ENCODE measurements at places on chromosomes 4 and X.

DNA sequence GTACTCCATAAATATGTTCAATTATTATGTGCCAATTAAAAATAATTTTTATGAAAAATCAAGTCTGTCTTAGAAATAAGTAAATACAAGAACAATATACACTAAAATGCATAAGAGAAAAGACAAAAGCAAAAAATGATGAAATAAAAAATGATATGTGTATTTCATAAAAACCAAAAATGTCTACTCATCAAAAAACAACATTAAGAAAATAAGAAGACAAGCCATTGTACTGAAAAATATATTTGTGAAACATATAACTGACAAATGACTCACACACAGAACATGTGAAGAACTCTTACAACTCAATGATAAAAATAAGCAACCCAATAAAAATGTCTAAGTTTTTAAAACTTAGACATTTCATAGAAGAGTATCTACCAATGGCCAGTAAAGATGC, 34.1 kb upstream of the ENOX2 start:
- no peak for DNase-seq

DNA sequence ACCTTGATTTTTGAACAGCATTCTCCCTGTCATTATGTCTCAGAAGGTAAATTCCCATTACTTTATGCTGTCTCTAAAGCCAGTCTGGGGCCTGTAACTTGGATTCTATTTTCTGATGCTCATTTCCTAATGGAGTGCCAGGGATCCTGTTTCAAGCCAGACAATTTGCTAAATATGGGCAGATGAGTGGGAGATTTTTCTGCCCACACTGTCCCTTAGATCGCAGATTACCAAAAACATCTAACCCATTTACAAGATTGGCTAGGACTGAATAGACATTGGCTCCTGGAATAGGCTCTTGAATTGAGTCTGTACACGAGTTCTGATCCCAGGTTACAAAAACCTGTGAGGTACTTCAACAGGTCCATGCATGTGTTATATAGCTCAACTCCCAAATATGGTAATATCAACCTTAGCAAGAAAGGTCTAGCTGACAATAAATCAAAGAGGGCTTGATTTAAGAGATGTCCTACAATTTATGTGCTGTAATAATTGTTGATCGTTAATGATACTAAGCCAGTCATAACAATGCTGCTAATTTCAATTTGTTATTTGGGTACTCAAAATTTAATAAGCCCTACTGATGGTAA, 5.7 kb downstream of the GPC3 start:
- DNase-seq, result no peak

- DNase-seq, result no peak
Observed at GRCh38 chrX:68762766-68763165, 66.1 kb upstream of the EFNB1 start.

DNA sequence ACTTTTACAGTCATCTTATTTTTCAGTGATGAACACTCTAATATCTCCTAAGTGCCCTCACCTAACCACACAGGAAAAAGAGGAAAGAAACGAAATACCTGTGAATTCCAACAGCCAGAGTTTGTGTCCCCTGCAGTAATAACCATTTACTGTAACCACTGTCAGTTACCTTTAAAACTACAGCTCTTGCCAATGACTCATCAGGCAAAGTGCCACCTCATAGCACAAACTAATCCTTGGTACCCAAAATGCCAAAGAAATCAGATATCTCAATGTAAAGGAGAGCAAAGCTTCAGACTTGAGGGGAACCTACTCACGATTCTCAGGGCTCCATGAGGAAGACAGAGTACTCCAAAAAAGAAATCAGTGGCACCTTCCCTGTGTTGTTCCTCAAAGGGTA, 146.5 kb downstream of the NDST3 start:
- no peak for DNase-seq

- DNase-seq, result peak; percentile 55
Observed at GRCh38 chr4:54091637-54092404, 8.1 kb upstream of the GSX2 start.

GRCh38 chr4:88447371-88448095, 9.4 kb upstream of the HERC5 start:
- no peak for DNase-seq

GRCh38 chr4:107755841-107756356, 35.9 kb upstream of the PAPSS1 start:
- DNase-seq, result no peak

GRCh38 chrX:578531-578930, 52.1 kb upstream of the SHOX start:
- DNase-seq, result no peak

DNA sequence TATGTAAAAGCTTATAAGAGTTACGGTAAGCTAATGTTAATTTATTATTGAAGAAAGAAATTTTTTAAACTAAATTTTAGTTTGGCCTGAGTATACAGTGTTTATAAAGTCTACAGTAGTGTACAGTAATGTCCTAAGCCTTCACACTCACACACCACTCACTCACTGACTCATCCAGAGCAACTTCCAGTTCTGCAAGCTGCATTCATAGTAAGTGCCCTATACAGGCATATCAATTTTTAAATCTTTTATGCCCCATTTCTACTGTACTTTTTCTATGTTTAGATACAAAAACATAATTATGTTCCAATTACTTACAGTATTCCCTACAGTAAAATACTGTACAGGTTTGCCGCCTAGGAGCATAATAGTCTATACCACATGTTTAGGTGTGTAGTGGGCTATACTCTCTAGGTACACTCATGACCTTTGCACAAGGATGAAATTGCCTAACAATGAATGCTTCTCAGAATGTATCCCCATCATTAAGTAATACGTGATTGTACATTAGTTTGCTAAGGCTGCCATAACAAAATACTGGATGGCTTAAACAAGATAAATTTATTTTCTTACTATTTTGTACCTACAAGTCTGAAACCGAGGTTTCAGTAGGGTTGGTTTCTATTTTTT, 333.8 kb upstream of the PCDH7 start:
- DNase-seq, result no peak

DNA sequence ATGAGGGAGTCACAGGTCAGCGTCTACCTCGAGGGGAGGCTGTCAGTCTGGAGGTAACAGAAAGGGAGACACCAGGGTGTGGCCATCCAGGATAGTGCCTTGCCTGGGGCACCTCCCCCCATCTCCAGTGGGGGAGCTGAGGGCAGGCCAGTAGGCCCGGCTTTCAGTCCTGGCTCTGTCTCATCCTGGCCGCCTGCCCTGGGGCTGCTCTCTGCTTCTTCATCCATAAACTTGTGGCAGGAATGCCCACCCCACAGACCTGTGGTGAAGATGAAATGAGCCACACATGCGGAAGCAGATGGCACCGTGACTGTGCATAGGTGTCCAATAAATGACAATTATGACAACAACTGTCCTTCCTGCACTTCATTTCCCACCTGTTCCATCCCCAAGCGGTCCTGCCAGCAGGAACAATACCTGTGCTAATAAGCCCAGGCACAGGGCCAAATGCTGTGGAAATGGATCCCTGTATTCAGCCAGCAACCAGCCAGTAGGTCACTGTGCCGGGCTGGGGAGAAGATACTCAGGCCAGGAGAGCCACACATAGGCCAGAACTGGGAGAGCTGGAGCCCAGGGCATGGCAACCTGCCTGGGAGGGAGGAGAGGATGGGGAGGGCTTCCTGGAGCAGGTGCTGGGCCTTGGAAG, 30.2 kb downstream of the TRO start:
- DNase-seq, result no peak

GRCh38 chr4:963276-964225, 9.8 kb downstream of the DGKQ start:
- no peak for DNase-seq

DNA sequence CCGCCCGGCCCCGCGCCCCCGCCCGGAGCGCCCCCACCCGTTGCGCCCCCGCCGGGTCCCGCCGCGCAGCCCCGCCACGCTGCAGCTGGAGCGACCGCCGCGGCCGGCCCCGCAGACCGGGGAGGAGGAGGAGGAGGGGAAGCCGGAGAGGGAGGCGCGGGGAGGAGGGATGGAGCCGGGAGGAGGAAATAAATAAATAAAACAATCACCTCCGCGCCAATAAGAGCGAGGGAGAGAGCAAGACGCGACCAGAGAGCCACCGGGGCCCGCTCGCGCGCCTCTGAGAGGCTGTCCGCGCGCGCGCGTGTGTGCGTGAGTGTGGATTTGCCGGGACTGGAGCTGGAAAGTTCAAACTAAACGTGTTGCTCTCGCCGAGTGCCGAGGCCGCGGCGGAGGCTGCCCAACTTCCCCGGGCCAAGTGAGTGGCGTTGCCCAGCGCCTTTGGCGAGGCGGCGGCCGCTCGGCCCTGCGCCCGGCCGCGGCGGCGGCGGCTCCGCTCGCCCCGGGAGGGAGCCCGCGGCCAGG, 2184.4 kb upstream of the TENM3 start:
- DNase-seq, result no peak

DNA sequence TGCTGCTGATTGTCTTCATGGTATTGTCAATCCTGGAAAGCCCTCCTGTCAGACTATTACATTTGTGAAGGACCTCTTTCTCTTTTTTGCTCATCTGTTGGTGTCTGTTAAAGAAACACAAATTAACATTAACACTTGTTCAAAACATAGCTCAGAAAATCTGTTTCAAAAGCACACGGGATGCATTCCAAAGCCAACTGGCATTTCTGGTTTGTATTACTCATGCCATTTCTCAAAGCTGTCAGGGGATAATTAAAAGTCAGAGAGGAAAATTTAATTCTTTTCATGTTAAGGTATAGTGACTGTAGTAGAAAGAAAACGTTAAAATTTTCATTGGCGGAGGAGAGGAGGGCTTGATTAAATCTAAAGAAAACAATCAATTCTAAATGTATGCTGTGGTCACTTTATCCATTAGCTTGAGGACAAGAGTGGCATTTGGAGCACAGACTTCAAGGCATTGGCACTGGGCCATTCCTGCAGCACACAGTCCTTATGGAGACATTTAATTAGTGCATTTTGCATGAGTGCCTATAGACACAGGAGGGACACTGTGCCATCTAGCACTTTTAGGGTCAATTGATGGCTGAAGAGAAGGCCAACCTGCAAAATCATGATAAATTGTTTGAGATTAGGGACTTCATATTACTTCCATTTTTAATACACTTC, 21.2 kb upstream of the GLRA2 start:
- DNase-seq, result no peak

GRCh38 chr4:82275431-82276331, 98.1 kb downstream of the HNRNPD start:
- no peak for DNase-seq

DNA sequence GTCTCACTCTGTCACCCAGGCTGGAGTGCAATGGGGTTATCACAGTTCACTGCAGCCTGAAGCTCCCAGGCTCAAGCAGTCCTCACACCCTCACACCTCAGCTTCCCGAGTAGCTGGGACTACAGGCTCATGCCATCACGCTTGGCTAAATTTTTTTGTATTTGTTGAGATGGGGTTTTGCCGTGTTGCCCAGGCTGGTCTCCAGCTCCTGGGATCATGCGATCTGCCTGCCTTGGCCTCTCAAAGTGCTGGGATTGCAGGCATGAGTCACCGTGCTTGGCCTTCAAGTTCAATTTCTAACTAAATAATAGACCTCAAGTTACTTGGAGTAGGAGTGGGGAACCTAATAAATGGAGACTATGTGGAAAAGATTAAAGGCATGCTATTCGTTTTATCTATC, 48.9 kb downstream of the MND1 start:
- DNase-seq, result no peak

DNA sequence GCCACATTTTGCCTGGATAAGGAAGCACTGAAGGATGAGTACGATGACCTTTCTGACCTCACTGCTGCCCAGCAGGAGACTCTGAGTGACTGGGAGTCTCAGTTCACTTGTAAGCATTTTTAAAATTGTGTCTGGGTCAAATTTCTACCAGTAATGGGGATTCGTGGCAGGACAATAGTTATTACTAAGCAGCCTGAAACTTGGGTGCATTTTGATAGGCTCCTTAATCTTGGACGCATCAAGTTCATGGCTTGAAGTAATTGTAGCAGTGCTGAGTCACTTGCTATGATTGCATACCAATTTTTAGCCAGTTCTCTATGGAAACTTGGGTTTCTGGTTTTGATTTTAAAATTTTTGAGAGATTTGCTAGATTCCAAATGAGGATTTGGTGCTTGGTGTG, 4.3 kb downstream of the PGRMC1 start:
- no peak for DNase-seq

- no peak for DNase-seq
Observed at GRCh38 chrX:39456894-39457604, 640.7 kb downstream of the BCOR start.

DNA sequence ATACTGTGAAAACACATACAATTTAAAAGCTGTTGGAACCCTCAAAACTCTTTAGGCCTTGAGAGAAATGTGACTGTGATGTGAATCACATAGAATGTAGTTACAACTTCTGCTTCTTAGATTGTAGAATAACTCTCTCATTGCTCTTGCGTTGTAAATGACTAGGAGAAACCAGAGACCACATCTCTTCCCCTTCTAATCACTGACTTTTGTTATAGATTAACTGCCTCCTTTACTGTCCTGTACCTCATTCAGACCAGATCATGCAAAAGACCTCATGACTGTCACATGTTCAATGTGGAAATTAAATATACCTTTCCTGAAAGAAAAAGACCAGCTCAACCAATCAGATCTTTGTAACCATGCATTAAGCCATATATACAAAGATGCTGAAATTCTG, 43.2 kb upstream of the NEIL3 start:
- DNase-seq, result no peak

DNA sequence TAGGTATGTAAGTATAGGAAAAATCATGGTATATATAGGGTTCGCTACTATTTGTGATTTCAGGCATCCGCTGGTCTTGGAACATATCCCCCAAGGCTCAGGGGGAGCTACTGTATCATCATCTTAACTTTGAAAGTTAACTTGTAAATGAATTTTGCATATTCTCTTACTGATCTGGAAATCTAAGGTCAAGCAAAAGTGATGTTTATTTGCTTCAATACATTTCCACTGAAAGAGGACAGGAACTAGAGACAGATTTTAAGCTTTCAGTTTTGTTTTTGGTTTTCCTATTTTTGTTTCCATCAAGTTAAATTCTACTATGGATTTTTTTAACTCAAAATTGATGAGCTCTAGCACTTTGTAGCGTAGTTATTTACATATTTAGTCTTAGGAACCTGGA, 56.2 kb downstream of the NAF1 start:
- DNase-seq, result no peak

GRCh38 chr4:23388699-23389395, 501.0 kb downstream of the PPARGC1A start:
- no peak for DNase-seq

DNA sequence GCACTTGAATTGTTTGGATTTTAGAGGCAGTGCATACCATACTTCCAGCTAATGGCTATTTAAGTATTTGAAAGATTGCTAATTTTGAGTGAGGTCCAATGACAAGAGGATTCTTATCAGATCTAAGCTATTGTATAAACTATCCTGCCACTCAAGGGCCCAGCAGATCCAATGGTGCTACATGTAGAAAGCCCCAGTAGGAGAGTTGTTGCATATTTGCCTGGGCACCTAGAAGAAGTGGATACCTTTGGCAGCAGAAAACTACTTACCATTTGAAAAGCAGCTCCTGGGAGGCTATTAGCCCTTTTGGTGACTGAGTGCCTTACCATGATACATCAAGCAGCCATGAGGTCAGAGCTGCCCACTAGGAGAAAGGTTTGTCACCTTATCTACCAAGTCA, 447.3 kb downstream of the C4orf33 start:
- no peak for DNase-seq

Measured in activated gamma-delta T cell treated with anti-CD3 and anti-CD28 coated beads, Interleukin-2, amount 50 U/mL, for 16 hours (primary cell).